ENCODE measurements at places on chromosomes 2 and 18.
A peak's percentile ranks its signal among the peaks of the same experiment; 100 is the strongest.

DNA sequence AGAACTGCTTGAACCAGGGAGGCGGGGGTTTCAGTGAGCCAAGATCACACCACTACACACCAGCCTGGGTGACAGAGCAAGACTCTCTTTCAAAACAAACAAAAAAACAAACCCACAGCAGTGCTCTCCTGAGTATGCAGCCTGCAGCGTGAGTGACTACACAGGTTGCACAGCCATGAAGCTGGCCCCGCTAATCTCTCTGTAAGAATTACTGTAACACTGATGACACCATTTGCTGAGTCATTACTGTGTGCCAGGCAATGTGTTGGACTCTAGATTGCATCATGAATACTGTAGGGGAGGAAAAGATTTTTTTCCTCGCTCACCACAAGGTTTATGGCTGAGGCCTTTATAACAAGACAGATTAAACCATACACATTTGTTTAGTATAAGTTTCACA is 118.6 kb upstream of the ATP8B1 start:
- DNase-seq, result no peak

DNA sequence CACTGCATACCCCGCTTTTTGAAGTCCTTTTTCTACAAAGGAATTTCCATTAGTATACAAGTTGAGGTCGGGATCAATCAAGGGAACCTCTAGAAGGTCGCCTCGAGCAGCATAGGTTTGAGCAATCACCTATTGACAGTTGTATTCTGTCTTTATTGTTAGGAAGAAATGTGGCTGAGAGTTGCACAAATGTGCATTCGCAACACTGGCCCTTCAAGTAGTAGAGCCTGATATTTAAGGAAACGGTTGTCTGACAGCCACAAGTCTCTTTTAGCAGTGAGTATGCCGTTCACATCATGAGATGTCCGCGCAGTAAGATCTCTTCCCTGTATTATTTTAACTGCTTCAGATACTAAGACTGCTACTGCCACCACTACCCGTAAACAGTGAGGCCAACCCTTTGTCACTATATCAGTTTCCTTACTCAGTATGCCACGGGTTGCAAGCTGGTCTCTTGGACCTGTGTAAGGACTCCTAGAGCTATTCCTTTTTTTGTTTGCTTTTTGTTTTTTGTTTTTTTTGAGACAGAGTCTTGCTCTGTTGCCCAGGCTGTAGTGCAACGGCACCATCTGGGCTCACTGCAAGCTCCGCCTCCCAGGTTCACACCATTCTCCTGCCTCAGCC is 10.0 kb upstream of the STARD7 start:
- no peak for DNase-seq

DNA sequence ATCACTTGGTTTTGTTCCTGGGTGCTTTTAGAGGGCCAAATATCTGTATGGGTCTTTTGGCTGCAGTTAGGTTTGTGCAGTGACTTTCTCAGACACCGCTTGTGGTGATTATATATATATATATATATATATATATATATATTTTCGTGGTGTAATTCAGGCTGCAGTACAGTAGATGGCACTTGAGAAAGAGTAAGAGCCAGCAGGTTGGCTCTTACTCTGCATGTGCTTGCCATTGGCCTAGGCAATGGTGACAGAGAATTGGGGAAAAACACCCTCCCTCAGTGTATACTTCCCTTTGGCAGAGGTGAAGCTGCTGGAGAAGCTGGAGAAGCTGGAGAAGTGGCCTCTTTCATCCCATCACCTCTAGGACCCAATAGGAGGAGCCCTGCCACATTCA is 22.2 kb upstream of the MYL1 start:
- DNase-seq, result no peak

GRCh38 chr2:217356781-217357180 is 496.9 kb upstream of the TNP1 start:
- DNase-seq, result no peak

GRCh38 chr2:36516136-36516870 is 81.7 kb downstream of the FEZ2 start:
- DNase-seq, result no peak

DNA sequence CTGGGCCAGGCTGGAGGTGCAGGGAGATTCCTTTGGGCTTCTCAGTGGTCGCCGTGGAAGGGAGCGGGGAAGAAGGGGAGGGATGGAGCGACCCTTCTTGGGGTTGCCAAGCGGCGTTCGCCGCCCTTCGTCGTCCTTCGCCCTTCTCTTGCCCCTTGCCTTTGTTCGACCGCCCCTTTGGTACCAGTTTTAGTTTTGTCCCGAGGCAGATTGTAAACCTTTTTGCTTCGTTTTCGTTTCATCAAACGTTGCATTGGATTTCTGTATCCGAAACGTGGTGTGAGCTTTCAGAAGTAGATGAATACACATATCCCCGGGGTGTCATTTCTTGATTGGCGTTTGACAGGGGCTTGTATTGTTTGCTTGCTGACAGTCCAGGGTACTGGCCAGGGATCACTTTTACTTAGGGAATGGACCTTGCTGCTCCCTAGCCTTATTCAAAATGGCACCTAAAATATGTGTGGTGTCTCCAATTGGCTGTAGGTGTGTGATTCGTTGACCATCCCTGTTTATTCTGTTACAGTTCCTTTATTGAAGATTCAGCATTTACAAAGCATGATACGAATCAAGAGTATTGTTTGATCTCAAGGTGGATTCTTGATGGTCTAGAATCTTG is 788 bp downstream of the USP14 start:
- DNase-seq, result peak; percentile 12

- no peak for DNase-seq
Measured at GRCh38 chr18:8507915-8508705, 101.1 kb upstream of the RAB12 start.

GRCh38 chr2:213787869-213788268 is 503.6 kb downstream of the SPAG16 start:
- no peak for DNase-seq

- no peak for DNase-seq
Measured at GRCh38 chr2:14354231-14354630, 278.3 kb upstream of the LRATD1 start.

GRCh38 chr2:124480958-124481357 is 455.9 kb downstream of the CNTNAP5 start:
- no peak for DNase-seq

DNA sequence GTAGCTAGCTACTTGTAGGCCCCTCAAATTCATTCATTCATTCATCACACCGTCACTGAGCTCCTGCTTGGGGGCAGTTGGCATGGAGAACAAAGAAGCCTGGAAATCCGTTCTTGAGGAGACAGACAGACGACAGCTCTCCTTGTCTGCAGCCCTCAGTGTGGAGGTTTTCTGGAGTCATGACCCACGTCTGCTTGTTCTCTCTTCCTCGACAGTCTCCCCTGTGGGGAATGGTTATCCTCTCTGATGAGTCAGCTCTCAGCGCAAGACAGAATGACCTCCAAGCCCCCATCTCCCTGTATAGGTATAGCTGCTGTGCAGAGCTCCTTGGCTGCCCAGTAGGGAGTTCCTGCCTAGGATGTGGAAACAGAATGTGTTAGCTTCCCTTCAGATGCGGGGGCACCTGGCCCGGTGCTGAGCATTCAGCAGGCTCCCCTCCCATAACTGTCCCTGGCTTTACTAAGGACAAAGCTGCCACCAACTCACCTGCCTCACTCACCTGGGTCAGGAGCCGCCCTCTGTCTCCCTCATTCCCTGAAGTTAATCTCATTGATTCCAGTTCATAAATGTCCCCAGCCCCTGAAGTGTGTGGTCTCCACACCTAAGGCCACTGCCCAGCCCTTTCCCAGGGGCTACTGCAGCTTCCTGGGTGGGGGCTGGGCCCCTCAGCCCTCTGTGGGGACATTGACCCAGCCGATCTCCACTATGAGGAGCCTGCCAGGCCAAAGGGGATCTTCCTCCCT is 124.7 kb downstream of the ACKR3 start:
- DNase-seq, result no peak

- no peak for DNase-seq
Measured at GRCh38 chr2:144376460-144376859, 143.5 kb downstream of the ZEB2 start.

DNA sequence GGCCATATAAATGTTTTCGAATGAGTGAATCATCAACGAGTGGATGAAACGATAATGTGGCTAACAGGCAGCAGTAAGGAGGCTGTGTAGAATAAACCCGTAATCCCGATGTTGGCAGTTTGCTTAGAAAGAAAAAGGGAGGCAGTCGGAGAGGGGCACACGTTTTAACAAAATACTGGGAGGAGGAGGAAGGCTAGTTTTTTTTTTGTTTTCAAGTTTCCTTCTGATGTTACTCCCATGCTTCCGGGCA is 476 bp upstream of the MSH2 start:
- no peak for DNase-seq

GRCh38 chr18:79642626-79643025 is 37.0 kb upstream of the CTDP1 start:
- no peak for DNase-seq

- no peak for DNase-seq
Measured at GRCh38 chr2:174792309-174793025, 28.2 kb upstream of the CHRNA1 start.

DNA sequence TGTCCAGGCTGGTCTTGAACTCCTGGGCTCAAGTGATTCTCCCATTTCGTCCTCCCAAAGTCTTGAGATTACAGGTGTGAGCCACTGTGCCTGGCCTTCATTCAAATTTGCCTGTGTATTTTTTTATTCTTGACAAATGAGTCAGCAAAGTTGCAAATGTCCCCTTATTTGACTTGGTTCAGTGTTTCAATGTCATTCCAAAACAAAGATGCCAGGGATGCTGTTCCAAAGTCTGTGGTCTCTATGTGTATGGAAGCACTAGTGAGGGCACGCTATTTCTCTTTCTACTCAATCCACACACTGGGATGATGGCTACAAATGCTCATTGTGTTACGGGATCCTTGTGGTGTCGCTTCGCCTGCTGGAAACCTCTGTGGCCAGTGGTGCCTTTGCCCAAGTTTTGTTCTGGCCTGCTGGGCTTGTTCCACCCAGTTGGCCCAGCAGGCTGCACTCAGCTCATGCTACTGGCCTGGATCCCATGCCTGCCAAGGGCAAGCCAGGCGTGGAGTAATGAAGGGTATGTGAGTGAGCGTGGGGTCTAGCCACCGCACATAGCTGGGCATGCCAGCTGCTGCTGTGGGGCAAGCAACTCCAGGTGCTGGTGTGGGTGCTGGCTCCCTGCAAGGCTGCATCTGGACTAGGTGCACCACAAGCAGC is 35.6 kb downstream of the FBXO48 start:
- DNase-seq, result no peak

DNA sequence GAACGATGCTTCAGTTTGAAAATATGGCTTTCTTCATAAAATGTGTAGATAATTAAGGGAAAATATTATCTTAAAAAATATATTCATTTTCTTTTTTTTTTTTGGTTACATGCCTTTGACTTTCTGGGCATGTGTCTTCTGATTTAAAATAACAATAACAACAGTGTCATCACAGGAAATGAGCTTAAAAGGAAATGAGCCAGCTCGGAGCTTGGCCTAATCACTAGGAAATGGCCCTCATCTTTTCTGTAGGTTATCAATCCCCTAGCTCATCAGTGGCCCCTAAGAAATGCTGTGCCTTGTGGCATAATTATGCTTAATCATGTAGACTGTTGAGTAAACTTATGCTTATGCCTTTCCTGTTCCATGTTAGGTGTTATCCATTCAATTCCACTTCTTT is 141.8 kb upstream of the FHL2 start:
- no peak for DNase-seq

DNA sequence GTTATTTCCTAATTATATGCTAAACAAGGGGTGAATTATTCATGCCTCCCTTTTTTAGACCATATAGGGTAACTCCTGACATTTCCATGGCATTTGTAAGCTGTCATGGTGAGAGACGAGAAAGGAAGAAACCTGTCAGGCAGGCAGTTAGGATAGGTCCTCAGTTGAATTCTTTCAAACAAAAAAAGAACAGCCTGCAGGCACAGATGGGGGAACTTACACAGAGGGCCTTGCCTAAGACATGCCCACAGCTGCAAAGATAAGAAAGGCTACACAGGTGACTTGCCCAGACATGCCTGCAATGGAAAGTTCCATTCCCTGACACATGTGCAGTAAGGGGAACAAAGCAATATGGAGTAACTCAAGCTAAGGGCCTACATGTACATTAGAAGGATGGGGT is 128.1 kb downstream of the TMEM163 start:
- no peak for DNase-seq

DNA sequence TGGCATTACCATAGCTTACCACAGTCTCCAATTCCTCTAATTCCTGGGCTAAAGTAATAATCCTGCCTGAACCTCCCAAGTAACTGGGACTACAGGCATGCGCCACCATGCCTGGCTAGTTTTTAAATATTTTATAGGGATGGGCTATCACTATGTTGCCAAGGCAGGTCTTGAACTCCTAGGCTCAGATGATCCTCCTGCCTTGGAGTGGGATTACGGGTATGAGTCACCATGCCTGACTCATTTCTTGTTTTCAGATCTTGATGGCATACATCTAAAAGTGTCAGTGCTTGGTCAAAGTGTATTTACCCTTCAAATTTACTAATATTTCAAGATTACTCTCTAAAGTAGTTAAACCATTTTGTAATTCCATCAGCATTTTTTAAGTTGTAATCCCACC is 9.4 kb upstream of the SOCS6 start:
- no peak for DNase-seq

- no peak for DNase-seq
Measured at GRCh38 chr2:179172894-179173293, 91.7 kb downstream of the SESTD1 start.

GRCh38 chr2:150759531-150759930 is 272.1 kb upstream of the RND3 start:
- no peak for DNase-seq

DNA sequence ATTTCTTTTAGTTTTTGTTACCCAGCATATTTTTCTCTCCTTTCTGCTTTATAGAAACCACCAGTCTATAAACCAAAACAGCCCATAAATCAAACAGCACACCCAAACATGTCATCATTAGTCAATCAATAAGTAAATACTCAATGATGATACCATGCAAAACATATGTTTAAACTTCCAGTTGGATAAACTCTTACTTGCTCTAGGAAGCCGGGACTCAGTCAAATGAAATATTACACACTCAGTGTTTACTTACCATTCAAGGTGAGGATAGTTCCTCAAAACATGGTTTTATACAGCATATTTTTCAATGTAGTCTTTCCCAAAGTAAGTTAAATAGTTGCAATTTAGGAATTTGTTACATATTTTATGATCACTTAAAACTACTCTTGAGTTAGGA is 343.6 kb upstream of the NXPH2 start:
- no peak for DNase-seq

- no peak for DNase-seq
Measured at GRCh38 chr18:13461936-13462335, 243.4 kb downstream of the LDLRAD4 start.

DNA sequence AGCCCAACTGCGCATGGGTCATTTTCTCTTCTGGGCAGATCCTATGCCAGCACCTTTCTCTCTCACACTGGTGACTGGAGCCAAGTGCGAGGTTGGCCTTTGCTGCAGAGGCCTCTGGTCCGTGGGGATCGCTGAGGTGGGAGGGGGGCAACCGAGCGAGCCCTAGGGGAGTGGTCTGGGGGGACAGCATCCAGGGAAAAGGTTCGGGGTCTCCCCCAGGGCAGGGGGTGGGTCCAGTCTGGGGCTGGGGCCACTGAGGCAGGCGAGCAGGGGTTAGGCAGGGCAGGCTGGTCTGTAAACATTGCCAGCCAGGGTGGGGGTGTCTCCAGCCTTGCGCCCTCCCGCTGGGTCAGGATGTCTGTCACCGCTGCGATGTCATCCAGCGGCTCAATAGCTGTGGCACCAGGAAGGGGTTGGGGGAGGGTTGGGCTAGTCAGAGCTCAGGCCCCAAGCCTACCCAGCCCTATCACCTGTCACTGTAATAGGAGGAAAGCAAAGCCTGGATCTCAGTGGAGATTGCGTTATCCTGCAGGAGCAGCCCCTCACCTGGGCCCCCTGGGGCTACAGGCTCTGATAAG is 4.7 kb downstream of the WDR54 start:
- no peak for DNase-seq

GRCh38 chr2:144522176-144522896 is 2.4 kb upstream of the ZEB2 start:
- no peak for DNase-seq

All from left renal pelvis (tissue), 4 donors.